NT2/D1 (cell line): ENCODE measurements at places on chromosomes 13 and 19.

DNA sequence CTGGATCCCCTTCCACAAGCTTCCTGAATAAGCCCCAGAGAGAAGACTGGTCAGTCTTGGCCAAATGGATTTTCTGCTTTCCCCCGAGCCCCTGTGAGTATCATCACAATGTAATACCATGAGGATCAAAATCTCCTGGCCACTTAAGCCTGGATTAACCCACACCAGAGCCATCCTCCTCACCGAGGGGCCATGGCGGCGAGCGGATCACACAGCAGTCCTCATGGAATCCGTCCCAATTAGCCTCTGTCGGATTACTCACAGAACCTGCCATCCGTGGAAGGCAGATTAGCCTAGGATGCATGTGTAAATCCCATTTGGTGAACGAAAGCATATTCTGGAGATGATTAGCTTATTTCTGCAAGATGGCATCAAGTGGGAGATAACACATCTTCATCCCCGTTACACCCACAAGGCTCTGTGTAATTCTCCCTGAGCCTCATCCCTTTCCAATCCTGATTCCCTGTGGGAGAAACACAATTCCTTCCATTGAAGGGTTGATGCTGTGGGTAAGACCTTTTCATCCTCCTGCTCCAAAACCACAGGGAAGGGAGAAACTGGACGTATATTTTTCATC, 42.5 kb downstream of the GNG7 start:
- no peak for DNase-seq

GRCh38 chr13:99605420-99606323, 104.4 kb downstream of the TM9SF2 start:
- DNase-seq = no peak

DNA sequence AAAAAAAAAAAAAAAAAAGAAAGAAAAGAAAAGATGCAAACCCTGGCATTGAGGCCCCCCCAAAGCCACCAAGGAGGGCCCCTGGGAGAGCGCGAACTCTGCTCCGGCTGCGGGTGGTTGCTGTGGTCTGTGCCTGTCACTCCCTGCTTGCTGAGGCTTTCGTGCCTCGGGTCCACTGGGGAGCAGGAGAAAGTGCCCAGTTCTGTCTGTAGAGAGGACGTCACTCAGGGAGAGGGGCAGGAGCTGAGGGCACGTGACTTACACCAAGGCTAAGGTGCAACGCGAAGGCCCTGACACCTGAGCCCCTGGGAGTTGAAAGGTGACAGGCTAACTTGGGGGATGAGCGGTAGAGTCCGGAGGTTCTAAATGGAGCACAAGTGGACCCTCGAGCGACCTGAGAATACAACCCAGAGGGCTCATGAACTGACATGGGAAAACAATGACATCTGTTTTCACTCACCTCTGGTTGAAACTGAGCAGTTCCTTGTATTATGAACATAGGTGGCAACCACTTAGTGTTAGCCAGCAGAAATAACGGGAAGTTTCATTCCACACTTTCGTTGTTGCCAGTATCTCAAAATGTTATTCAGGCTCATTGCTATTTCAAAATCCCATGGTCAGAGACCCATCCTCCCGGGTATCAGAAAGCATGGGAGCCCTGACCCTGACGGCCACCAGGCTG, 69.2 kb upstream of the TM9SF2 start:
- no peak for DNase-seq

- no peak for DNase-seq
Observed at GRCh38 chr19:18520848-18521691, 800 bp downstream of the ELL start.

- no peak for DNase-seq
Observed at GRCh38 chr13:44160591-44161191, 212.9 kb upstream of the SERP2 start.

GRCh38 chr19:12936582-12936981, 1.8 kb upstream of the CALR start:
- no peak for DNase-seq

DNA sequence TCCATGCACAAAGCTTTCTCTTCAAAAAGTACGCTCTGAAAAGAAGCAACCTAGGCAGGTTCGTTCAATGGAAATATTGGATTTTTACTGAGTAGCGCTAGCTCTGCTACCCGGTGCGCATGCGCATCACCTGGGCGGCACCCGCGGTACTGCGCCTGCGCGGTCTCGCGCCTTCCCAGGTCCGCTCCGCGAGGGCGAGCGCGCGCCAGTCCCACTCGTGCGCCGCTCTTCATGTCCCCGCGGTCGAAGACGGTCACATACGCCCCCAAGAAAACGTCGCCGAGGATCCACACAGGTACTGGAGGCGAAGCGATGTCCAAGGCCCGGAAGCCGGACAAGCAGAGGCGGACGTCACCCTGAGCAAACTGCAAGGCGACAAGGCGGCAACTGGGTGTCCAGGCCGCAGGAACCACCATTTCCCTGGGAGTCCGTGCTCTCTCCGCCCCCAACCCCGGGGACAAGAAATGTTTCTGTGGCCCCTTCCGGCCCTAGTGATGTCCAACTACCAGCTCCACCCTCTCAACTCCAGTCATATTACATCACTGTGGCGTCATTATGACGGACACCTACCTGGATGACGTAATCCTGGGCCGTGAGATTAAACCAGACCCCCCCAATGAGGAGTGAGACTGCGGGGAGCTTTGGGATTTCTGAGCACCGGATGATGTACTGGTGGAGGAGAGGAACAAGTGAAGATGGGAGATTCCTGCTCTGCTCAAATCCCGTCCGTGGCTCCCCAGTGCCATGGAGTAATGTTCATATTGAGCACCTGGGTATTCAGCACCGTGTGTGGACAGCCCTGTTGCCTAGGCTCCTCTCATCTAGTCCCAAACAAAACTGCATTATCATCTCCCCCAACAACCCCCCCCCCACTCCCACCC, 4.8 kb upstream of the KCNC3 start:
- no peak for DNase-seq

DNA sequence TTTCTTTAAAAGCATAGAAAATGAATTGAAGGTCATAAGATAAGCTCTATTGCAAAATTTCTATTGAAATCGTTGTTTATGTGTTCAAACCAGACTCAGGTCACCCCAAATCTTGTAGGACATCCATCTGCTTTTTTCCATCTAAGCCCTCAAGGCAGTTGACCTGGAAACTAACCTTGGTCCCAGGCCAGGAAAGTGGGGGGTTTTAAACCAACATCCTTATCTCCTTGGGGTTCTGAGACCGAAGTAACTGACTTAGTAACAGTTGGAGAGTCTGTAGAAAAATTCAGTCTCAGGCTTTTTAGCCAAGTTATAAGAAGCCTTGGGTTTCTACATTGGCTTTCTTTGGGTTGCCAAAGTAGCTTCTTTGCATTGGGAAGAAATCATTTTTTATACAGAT, 23.4 kb downstream of the ZNF507 start:
- no peak for DNase-seq

GRCh38 chr19:23436318-23436717, 41.0 kb upstream of the ZNF91 start:
- DNase-seq = no peak

DNA sequence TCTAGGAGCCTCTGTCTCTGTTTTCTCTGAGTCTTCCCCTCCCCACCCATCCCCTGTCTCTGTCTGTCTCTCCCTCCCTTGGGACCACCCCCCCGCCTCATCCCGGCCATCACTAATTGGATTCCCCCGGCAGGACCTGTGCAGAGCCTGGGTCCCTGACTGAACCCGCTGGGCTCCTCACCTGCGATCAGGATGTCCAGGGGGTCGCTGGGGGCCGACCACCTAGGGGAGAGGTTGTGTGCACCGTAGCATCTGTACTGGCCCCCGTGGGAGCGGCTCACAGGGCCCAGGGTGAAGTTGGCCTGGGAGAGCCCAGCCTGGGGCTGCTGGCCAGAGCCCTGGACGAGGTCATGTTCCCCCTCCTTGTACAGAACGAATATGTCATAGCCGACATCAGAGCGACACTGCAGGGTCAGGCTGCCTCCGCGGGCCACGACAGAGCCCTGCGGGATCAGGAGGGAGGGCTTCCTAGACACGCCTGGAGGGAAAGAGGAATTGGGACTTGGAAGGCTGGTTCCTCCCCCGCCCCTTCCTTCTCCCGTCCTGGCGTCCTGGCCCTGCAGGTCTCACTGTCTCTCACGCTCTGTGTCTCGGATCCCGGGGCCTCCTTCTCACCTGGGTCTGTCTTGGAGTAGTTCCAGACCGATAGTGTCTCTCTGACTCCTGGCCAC, 1.8 kb downstream of the LILRB5 start:
- no peak for DNase-seq

- no peak for DNase-seq
Observed at GRCh38 chr19:41801792-41802211, 5.4 kb downstream of the CEACAM3 start.

- DNase-seq = peak; percentile 76
Observed at GRCh38 chr19:47613165-47614020, 4.5 kb downstream of the BICRA start.

- peak; percentile 94 for DNase-seq
Observed at GRCh38 chr19:21463449-21464105, 41.8 kb upstream of the ZNF429 start.

- no peak for DNase-seq
Observed at GRCh38 chr13:60327511-60327910, 69.5 kb upstream of the TDRD3 start.

GRCh38 chr19:17109962-17110598, 34.5 kb downstream of the MYO9B start:
- DNase-seq = no peak

DNA sequence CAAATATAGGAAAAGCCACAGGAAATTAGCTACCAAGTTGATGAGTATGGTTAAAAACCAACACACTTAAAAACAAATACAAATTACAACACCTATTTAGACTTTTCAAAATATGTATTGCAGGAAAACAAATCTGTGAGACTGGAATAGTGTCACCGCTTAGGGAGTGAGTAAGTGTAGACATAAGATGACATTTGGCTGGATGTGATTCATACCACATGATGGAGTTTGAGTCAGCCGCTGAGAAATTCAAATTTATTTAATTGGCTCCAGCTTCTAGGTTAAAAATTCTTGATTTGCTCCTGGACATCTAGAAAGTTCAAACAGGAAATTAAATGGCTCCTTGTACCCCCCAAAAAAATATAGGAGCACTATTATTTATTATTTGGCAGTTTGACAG, 531.7 kb downstream of the SLITRK1 start:
- no peak for DNase-seq

GRCh38 chr13:37216331-37216730, 110.9 kb upstream of the CSNK1A1L start:
- DNase-seq = no peak

GRCh38 chr13:113971471-113972231, 2.2 kb downstream of the C13orf46 start:
- DNase-seq = no peak
